ENCODE measurements at places on chromosomes 1 and 21.
A peak's percentile ranks its signal among the peaks of the same experiment; 100 is the strongest.

DNA sequence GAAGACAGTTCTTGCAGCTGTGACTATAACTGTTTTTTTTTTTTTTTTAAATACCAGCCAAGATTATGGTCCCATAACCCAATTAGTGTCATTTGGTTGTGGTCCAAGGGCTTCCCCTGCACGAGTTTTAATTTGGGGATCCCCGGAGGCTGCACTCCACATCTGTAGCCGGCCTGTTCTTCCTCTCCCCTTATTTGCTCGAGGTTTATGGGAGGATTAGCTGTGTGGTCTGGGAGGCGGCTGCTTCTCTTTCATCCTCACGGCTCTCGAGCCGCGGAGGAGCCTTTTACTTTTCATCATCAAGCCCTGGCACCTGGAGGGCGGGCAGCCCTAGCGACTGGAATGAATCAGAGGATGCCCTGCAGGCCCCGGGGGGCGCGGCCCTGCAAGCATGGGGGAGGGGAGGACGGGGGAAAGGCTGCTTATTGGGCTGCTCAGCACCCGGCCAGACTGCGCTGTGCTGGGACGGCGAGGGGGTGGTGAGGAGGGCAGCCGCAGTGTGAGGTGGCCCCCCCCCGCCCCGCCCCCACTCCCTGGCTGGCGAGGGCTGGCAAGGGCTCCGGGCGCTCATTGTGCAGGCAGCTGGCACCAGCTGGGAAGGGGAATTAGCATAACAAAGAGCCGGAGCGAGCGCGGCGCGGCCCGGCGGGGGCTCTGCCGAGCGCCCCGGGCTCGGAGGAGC is 18.5 kb downstream of the SERTAD4 start:
- DNase-seq, result peak; percentile 59

- DNase-seq, result peak; percentile 10
Measured at GRCh38 chr1:63124666-63125191, 197.6 kb upstream of the FOXD3 start.

GRCh38 chr1:56216218-56216617 is 363.1 kb downstream of the PLPP3 start:
- no peak for DNase-seq

DNA sequence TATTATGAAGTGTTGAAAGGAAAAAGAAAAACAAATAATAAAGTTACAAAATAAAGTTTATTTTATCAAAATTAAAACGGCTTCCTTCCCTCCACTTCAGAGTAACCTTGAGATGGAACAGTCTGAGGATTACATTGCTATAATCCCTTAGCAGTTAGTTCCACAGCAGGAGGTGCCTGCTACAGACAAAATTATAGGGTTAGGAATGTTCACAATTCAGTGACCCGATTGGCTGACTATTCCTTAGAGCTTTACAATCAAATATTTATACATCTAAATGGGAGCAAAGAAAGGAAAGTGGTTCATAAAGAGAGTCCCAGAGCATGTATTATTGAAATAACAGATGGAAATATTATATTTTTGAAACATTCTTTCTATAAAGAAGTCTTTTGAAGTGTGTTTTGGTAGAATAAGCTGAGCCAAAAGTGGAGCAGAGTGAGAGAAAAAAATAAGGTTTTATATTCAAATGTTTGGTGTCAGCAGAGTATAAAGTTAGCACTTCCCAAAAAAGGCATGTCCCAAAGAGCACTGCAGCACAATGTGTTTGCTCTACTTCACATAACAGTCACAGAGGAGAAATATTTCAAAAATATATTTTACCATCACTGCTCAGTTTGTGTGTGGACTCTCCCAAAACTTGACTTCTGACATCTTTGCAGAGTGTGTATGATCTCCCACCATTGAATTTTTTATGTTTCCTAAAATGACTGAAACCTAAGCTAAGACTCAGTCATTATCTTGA is 71.4 kb upstream of the GORAB start:
- no peak for DNase-seq

- DNase-seq, result peak; percentile 42
Measured at GRCh38 chr1:211281320-211282022, 22.3 kb downstream of the RCOR3 start.

- DNase-seq, result no peak
Measured at GRCh38 chr1:227155688-227156087, 162.6 kb downstream of the CDC42BPA start.

Data from activated CD4-positive, alpha-beta T cell treated with anti-CD3 and anti-CD28 coated beads, Interleukin-2, amount 50 U/mL, for 16 hours (primary cell).